ENCODE measurements at places on chromosomes 6 and 20. TPM values are rescaled to one million over a fixed set of nuclear protein-coding genes. Genes with fewer than 3 reads are reported as not detected.

Gene ZC3H12D
- 3.7 TPM for total RNA-seq

Gene MROH8
- total RNA-seq = 2.4 TPM

Gene SLC24A3
- total RNA-seq = 5.2 TPM

Gene ANKEF1
- 6.6 TPM for total RNA-seq

Gene HSPA1L
- 1.7 TPM for total RNA-seq

Gene CBLN4
- total RNA-seq = 0.35 TPM

DNA sequence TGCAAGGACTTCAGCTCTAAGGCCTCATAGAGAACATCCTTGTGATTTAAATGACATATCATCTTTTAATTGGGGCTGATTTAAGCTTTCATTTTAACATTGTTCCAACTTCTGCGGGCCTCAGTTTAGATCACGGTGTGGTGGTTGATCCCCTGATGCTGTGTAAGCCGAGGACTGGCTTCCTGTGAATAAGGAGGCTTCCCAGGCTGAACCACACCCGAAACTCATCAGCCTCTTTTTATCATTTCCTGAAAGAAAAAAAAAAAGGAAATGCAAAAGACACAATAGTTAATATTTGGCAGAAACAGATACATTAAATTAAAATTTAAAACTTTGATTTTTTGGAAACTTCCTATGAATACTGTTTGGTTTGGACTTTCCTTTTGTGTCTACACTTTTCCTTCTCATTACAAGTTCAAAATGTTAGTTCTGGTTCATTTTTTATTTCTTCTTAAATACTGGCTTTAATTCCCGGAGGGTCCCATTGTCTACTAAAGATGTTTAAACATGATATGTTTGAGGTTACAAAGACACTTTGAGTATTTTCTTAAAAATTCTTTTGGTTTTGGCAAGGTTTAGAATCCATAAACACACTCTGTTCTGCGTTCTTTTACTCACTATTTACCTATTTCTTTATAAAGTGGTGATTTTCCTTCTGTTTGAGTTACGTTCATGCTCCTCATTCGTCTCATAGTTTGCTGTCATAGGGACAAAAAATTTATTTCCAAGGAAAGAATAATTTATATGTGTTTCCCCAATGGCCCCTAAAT lies 230.0 kb upstream of the SULF2 start:
- no peak for DNase-seq

GRCh38 chr20:4083098-4083865 lies 67.9 kb upstream of the RNF24 start:
- DNase-seq = peak; percentile 57

GRCh38 chr20:38723017-38723847 lies 1.1 kb upstream of the SLC32A1 start:
- peak; percentile 59 for DNase-seq

DNA sequence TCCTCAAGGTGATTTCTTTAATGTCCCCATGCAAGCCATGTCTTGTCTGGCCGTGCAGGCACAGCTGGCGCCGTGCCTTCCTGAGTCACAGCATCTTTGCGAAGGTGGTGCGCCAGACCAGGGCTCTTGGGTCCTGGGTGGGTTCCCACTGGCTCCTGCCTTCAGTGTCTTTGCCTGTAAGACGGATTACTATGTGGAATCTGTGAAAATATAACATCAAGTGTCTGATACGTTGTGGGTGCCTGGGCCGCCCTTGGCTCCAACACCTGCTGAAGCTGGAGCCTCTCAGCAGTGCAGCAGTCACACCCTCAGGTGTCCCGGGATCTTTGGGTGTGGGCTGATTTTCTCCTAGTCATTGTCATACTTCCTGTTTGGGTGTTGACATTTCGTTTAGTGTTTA lies 3.2 kb downstream of the OSBPL2 start:
- DNase-seq = no peak

GRCh38 chr6:67016921-67017460 lies 1310.0 kb upstream of the EYS start:
- no peak for DNase-seq

DNA sequence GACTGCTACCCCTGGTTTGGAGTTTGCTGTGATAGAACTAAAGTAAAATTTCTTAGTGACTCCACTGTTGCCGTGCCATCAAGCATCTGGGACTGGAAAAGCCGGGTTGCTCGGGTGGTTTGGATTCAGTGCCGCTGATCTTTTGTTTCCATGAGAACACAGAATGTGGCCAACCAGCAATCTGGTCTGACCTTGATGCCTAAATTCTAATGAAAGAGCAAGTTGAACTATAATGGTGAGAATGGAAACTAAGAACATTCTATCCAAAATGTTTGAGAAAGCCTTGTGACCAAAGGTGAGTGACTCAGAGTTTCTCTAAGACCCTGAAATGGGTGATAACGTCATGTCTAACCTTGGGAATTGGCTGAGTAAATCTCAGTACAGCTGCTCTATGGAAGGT lies 9.9 kb upstream of the PI16 start:
- DNase-seq = no peak

GRCh38 chr20:63703471-63703975 lies 4.3 kb downstream of the ARFRP1 start:
- no peak for DNase-seq

- no peak for DNase-seq
These were observed 2.1 kb upstream of the IP6K3 start for GRCh38 chr6:33748841-33749240.

All from kidney (tissue), 22 donors.